Gastrocnemius medialis (tissue), 4 donors: ENCODE measurements at places on chromosomes 2 and 18. TPM values are rescaled to one million over a fixed set of nuclear protein-coding genes. Genes with fewer than 3 reads are reported as not detected.

- DNase-seq = no peak
These were observed 86.3 kb downstream of the PMS1 start for GRCh38 chr2:189870381-189871085.

DNA sequence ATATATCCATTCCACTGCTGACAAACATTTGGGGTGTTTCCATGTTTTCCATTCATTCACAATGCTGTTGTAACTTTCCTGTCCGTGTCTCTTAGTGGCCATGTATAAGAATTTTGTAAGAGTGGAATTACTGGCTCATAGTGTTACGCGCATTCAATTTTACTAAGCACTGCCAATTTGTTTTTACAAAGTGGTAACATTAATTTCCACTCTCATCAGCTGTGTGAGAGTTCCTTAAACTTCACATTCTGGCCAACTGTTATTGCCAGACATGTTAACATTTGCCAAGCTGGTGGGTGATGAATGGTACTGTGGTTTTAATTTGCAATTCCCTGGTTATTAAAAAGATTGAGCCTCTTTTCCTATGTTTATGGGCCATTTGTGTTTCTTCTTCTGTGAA is 134.2 kb downstream of the DTNB start:
- no peak for DNase-seq

GRCh38 chr18:53025247-53025646 is 685.2 kb downstream of the DCC start:
- no peak for DNase-seq

Gene ARHGAP28
- 17.9 TPM for total RNA-seq

GRCh38 chr2:85472261-85472660 is 53.7 kb downstream of the SH2D6 start:
- DNase-seq = no peak

DNA sequence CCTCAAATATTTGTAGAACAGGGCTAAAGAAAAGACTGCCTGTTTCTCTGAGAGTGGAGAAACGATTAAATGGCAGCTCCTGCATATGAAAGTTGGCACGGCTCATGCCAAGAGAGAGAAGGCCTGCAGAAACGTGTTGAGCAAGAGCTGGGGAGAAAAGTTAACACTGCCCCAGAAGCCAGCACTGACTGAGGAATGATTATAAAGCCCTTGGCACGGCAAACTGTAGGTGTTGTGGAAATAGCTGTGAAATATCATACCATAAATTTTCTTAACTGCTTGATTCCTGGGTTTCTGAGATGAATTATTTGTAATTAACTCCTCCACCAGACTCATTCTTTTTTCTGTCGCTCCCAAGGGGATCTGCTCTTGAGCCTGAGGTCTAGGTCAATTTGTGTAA is 4.3 kb downstream of the FRZB start:
- peak; percentile 73 for DNase-seq

- no peak for DNase-seq
These were observed 24.1 kb downstream of the KLHL23 start for GRCh38 chr2:169757778-169758177.

DNA sequence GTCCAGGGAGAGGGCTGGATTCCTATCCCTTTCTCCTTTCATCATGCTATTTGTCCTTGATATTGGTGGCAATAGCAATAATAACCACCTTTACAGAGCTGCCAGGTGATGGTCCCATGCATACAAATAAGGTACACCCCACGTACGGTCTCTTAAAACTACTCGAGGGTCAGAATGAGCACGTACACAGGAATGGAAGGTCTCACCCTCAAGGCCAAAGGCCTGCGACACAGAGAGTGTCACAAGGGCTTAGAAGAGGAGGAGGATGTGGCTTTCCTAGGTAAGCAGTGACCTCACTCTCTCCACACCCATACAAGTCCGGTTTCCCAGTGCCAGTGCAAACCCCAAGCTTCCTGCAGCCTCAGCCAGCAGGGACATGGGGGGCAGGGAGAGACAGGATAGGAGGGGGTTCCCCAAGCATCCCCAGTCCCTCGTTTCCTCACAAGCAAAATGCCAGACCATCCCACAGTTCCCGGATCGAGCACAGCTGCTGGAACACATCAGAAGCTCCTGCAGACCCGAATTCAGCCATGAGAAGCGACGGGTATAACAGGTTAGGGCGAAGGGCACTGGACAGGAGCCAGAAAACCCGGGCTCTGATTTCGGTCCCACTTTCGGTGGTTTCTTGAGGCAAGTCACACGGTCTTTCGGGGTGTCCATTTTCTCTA is 49.2 kb downstream of the PLB1 start:
- no peak for DNase-seq

Gene KANSL1L
- 20.6 TPM for total RNA-seq

Gene POMC
- 3.1 TPM for total RNA-seq

DNA sequence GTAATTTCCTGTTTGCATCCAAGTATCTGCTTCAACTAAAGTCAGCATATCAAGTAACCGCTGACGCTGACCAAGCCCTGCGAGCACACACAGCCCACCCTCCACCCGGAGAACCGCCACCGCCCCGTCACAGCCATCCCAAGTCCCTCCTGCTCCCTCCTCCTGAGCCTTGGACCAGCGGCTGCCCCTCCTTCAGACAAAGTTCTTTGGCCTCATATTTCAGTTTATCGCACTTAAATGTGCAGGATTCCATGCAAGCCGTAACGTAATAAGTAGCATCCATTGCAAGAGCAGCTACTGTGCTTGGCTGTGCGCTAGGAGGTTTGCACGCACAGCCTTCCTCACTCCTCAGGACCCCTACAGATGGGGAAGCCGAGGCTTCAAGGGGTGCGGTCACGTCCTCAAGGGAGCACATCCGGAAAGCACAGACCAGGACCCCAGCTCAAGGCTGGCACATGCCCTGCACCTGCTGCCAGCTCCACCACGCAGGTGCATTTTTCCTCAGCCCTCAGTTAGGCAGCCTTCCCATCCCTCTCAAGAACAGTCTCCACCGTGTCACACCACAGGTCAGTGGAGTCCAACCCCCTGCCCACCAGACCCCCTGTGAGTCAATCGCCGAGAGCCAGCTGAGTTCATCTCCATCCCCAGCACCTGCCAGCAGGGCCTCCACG is 17.1 kb downstream of the PXDN start:
- no peak for DNase-seq
